PC-3 (cell line): ENCODE measurements at places on chromosomes 2 and 18. TPM values are rescaled to one million over a fixed set of nuclear protein-coding genes. Genes with fewer than 3 reads are reported as not detected.
A peak's percentile ranks its signal among the peaks of the same experiment; 100 is the strongest.

- peak; percentile 70 for DNase-seq
Measured at GRCh38 chr18:961644-962355, 57.1 kb downstream of the ADCYAP1 start.

- peak; percentile 22 for DNase-seq
Measured at GRCh38 chr2:44324971-44325426, 36.3 kb downstream of the PREPL start.

GRCh38 chr18:67735506-67735905, 219.0 kb upstream of the DSEL start:
- no peak for DNase-seq

- DNase-seq, result peak; percentile 66
Measured at GRCh38 chr18:70333757-70334156, 44.9 kb downstream of the SOCS6 start.

DNA sequence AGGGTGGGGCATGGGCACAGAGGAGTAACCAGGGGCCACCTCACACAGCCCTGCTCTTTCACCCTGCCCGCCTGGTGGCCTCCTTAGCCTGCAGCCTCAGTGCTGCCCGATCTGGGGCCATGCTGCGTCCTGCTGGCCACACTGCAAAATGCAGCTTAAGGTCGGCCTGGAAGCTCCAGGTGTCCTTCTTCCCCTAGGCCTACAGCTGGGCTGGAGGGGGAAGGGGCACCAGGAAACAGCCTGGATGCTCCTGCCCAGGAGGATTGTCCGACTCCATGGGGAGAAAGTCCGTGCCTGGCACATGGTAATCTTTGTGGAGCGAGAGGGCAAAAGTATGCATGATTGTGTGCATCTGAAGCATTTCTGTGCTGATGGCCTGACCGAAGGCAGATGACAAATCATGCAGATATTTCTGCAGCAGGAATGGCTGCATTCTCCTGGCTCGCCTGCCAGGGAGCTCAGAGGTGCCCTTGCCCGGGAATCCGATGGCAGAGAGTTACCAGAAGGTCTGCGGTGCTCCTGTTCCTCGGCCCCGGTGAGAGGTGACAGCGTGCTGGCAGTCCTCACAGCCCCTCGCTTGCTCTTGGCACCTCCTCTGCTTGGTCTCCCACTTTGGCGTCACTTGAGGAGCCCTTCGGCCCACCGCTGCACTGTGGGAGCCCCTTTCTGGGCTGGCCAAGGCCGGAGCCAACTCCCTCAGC, 12.8 kb upstream of the ALPP start:
- DNase-seq, result peak; percentile 68

GRCh38 chr2:233418052-233418760, 63.9 kb downstream of the DGKD start:
- DNase-seq, result peak; percentile 34

DNA sequence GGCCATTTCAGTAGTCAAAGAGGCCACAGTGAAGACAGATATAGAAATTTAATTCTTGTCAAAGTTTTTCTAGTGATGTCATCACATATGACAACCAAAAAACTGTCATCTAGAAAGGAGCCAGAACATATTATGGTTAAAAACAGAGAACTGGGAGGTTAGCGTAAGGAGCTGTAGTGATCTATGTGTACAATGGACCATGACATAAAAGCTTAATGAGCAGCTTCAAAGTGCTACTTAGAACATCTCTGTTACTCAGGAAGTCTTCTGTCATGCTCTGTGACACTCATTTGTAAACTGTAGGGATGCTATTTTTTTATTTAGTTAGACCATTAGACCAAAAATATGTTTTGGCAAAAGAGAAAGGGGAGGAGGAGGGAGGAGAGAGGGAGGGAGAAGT, 57.3 kb downstream of the CMPK2 start:
- no peak for DNase-seq

GRCh38 chr2:173354582-173355131, at the start of gene CDCA7:
TSS of gene CDCA7 (plus strand) at chr2:173354872. CDS start at chr2:173354964, 92 bp downstream.
- DNase-seq, result peak; percentile 76

DNA sequence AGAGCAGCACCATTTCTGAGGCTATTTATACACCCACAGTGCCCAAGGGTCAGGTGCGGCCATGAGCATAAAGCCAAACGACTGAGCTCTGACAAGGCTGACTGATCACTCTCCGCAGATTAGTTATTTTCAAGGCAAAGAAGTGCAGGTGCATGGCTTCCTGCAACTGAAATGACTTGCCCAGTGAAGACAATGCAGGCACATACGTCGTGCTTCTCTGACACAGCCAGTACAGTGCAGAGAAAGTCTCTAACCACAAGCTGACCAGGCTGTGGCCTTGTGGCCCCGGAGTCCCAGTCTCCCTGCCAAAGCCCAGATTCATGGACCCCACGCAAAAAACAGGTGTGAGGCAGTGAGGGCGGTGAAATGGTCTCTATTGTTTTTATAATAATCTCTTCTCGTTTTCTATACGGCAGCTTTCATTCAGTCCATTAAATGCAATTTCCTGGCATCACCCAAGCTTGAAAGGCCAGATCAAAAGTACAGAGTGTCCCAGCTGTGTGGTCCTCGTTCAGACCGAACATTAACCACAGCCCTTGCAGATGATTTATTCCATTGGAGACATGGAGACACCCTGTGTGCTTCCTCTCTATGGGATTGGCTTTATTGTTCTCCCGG, 447.0 kb upstream of the ID2 start:
- no peak for DNase-seq

- DNase-seq, result no peak
Measured at GRCh38 chr2:68157002-68157401, 686 bp upstream of the PNO1 start.

DNA sequence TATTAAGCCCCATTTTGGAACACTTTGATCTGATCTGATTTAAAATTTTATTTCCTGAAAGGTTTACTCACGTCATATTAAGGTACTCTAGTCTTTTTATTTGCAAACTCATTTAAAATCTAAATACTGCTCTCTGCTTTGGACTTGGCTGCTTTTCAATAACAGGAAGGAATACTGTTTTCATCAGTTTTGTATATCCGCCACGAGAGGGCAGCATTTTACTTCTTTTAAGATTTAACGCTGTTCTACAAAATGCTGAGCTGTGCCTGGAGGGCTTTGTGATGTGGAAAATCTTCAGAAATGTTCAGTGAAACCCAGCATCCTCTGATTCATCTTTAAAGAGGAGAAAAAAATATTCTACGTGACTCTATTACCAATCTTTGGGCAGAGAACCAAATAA, 37.5 kb upstream of the SLC38A11 start:
- DNase-seq, result peak; percentile 90

DNA sequence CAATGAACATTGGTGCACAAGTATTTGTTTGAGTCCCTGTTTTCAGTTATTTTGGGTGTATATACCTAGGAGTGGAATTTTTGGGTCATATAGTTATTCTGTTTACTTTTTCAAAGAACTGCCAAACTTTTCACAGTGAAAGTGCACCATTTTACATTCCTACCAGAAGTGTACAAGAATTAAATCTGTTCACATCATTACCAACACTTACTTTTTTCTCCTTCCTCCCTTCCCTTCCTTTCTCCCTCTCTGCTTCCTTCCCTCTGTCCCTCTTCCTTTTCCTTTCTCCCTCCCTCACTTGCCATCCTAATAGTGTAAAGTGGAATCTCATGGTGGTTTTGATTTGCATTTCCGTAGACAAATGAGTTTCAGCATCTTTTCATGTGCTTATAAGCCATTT, 11.9 kb downstream of the ADNP2 start:
- no peak for DNase-seq

- DNase-seq, result no peak
Measured at GRCh38 chr2:126906781-126907180, 8.1 kb downstream of the TEX51 start.

DNA sequence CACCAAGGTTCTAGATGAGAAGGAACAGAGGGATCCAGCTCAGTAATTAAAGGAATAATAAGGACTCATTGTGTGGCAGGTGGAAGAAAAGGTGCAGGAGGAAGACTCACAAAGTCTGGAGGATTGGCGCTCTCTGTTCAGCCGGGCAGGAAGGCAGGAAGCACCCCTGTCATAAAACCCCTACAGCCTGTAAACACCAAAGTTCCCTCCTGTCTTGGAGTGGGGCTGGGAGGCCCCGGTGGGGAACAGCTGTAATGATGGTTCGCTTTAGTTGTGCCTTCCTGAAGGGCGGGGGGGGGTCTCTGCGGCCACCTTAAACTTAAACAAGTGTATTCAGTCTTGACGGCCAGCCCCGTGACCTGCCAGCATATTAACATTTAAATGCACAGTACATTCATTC, 84.3 kb downstream of the GBX2 start:
- DNase-seq, result no peak

DNA sequence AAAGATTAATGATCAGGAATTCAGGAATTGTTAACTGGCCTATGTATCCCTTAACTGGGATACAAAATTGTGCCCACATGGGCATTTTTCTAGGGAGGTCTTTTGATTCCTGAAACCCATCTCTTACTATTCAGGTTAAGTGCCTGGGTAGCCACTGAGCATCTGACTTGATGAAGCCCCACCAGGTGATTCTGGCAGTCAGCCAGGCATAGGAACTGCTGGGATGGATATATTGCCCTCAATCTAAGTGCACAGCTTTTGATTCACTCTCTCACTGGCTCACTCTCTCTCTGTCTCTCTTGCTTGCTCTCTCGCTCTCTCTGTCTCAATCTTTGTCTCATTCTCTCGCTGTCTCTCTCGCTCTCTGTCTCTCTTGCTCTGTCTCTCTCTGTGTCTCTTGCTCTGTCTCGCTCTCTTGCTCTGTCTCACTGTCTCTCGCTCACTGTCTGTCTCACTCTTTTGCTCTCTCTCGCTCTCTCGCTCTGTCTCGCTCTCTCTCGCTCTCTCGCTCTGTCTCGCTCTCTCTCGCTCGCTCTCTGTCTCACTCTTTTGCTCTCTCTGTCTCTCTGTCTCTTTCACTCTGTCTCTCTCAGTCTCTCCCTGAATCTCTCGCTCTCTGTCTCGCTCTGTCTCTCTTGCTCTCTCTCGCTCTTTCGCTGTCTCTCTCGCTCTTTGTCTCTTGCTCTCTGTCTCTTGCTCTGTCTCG, 22.3 kb downstream of the INPP1 start:
- DNase-seq, result no peak

DNA sequence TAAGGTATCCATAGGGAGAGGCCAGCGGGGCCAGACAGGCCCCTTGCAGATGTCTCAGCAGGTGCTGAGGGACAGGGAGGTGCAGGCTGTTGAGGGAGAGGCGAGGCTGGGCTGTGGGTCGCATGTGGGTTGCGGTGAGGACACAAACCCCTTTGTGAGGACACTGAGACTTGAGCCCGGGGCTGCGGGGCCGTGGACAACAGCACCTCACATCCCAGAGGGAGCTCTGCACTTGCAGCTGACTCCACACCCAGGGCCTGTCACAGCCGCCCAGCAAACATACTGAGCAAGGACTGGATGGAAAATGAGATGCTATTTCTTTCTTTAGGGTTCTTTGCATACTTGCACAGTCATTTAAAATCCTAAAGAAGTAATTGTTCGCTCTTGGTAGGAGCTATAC, 95.3 kb upstream of the NFATC1 start:
- DNase-seq, result no peak

DNA sequence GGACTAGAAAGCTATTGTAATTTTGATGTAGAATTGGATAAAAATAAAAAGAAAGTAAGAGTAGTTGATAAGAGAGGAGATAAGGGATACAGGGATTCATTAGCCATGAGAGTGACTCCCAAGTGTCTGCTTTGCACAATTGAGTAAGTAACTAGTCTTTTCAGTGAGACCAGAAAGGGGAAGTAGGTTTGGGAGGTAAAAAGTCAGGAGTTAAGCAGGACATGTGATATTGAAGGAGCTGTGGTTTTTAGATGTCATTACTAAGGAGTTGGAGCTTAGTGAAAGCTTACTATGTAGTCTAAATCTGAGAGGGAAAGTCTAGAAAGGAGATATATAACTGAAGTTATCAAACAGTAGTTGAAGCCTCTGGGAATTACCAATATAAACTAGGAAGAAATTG, 93.4 kb downstream of the SLC5A7 start:
- DNase-seq, result no peak

GRCh38 chr2:201072201-201072530, 365 bp downstream of the NDUFB3 start:
- no peak for DNase-seq

DNA sequence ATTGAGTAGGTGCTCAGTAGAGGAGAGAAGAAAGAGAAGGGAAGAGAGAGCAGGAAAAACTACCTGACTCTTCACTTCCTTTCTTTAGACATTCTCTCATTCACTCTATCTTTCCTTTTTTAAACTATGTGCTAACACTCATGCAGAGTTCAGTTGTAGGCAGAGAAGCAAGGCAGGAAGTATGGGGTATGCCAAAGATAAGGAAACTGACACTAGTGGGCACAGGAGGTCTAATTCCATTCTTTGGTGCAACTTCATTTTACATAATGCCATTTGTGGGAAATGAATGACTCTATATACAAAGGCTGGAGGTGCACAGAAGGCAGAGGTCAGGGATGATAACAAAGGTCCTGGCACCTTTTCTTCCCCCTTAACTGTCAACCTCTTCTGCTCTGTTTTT, 35.1 kb upstream of the ACVR1 start:
- DNase-seq, result no peak

DNA sequence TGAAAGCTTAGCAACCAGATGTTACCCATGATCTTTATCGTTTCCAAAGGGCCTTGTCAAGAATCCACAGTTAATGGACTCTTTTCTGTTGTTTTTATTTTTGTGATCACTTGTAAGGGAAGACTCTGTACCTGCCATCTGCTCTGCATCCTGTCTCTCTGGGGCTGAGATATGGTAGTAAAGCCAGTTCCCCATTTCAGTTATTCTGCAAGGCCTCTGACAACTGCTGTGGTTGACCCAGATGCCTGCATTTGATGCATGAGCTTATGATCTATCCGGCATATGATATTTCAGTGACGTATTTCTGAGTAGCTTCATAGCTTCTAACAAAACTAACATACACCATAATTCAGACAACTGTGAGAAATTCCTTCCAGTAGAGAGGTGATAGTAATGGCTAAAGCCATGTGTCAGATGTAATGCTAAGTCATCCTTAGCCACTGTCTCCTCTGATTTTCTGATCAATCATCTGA, 105.1 kb downstream of the TPO start:
- DNase-seq, result no peak

DNA sequence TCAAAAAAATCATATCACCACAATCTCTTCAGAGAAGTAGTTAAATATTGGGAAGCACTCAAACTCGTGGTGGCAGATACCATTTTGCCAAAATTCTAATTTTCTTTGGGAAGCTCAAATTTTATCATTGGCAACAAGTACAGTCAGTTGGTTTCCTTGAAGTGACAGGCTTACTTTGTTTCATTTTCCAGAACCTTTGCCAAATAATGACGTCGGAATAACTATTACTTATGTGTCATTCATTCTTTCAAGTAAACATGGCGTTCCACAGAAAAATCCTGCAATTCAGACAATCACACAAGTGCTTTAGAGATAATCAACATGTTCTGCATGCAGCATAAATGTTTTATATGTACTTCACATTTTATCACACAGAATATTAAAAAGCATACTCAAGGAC, 5.4 kb downstream of the TTLL4 start:
- peak; percentile 70 for DNase-seq

- DNase-seq, result no peak
Measured at GRCh38 chr2:25115249-25115883, 53.0 kb downstream of the POMC start.

- no peak for DNase-seq
Measured at GRCh38 chr18:25109484-25109883, 242.5 kb downstream of the ZNF521 start.

The TRMT61B gene
- total RNA-seq, result 19.8 and 21.7 TPM in 2 replicates

The LHCGR gene
- total RNA-seq, result not detected in 2 replicates

The RAB12 gene
- total RNA-seq, result 50.9 and 54.9 TPM in 2 replicates

The UGT1A8 gene
- total RNA-seq, result 0.46 TPM in 1 of 2 replicates, not detected in the other

The IGFBP5 gene
- 140 and 157 TPM in 2 replicates for total RNA-seq

The CCDC138 gene
- 6.2 and 10.6 TPM in 2 replicates for total RNA-seq

The DYSF gene
- 13.0 and 18.8 TPM in 2 replicates for total RNA-seq

The CENPA gene
- total RNA-seq, result 40.8 and 42.4 TPM in 2 replicates

The EXOC6B gene
- total RNA-seq, result 13.9 and 28.0 TPM in 2 replicates

The CAPN14 gene
- 0.35 TPM in 1 of 2 replicates, not detected in the other for total RNA-seq

The PNO1 gene
- 50.8 and 64.1 TPM in 2 replicates for total RNA-seq

The TUBA3E gene
- total RNA-seq, result not detected in 2 replicates
